ENCODE measurements at places on chromosomes 1 and 21.

DNA sequence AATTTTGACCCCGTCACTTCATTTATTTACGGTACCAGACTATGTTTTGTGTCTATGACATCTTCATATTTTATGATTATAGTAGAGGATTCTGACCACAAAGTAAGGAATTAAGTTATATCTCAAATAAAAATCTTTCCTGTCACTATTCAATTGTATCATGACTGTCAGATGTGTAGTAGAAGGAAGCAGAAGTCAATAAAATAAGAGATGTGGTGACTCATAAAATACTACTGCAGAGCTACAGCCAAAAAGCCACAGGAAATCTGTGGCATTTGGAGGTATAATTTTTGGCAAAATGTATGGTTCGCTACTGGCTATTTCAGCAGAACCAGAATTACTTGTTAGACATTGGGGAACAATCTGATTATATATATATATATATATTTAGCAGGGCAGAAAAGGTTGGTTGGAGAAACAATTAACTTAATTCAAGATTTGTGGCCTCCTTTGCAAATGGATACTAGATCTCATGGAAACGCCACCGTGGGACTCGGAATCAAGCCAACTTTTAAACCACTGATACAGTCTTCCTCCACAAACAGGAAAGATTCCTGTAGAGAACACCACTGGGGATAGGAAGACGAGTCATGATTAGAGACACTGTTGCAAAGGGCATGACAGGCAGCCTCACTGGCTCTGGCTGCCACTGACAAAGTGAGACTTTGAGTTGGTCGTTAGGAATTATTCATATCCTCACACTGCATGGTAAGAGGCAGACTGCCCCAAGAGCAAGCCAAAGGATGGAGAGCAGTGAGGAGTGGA, 5.1 kb downstream of the FCRL2 start:
- no peak for DNase-seq

DNA sequence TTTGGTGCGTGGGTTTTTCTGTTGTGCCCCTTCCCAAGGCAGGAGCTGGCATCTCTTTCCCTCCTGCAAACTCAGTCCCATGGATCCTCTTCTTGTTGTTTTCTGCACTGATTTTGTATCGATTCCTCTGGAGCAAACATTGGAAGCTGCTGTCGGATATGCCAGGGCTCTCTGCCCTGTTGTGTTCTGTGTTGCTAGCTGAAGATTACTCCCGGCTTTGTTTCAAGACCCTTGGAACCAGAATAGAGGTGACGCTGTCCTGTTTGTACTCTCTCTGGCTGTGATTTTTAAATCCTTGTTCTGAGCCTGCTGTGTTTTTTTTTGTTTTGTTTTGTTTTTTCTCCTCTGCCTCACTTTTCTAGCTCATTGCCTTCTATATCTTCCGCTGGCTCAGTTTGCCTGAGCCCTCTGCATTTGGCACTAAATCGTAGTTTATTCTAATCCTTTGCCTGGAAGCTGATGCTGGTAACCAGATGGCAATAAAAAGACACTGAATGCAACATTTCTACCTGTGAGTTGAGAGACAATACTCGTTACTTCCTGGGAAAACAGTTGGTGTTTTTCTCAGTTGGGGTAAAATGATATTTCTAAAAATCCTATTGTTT, 67.0 kb downstream of the BACH1 start:
- no peak for DNase-seq

DNA sequence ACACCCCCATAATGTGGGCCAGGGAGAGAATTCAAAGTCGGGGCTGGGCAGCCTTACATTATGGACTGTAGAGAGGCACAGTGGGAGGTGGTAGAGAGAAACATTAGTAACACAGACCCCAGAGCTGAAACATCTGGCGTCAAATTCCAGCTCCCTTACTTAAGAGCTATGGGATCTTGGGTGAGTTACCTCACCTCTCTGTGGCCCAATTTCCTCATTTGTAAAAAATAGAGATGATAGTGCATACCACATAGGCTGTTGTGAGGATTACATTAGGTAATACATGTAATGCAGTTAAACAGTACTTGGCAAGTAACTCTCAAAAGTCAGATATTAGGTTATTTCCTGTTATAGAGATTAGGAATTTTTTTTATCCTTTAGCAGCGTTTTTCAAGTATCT, 160.5 kb upstream of the KIAA0040 start:
- DNase-seq: no peak

DNA sequence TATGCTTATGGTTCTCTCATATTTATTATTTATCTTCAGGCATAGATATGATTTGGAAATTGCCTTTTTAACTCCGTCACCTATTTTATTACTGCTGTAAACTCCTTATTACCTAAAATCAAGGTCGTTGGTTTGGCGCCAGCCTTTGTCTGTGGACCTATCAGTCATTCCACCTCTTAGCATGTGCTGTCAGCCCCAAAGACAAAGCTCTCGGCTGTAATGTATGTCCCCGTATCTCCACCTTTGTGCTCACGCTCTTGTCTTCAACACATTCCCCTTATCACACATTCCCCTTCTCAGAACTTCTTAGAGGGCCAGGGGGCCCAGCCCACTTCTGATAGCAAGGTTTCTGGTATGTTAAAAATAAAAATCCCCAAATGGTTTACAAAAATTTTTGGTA, 342.2 kb downstream of the RYR2 start:
- no peak for DNase-seq

DNA sequence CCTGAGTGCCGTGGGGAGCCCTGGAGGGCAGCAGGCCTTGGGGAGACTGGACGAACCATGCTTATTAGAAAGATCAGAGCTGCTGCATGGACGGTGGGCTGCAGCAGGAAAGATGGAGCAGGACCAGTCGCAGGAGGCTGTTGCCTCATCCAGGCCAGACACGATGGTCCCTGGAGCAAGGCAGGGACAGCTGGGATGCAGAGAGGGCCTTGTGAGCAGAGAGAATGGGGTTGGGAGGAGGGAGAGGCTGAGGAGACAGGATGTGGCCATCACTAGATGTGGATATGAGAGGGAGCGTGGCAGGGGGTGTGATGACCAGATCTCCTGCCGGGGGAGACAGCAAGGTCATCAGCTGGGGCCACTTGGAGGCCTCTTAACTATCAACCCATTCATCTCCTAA, 727.6 kb downstream of the PTPRU start:
- no peak for DNase-seq

DNA sequence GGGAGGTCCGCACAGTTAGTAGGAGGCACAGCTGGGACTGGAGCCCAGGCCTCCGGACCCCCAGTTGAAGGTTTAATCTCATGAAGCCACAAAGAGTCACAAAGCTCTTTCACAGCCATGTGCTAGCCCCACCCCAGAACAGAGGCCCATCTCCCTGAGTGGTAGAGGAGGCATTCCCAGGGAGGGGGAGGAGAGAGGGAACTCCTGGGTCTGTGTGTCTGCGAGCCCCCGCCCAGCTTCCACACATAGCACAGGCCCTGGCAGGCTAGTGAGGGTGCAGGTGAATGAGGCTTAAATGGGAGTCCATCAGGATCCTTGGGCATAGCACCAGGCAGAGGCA, 197.8 kb downstream of the MATN1 start:
- DNase-seq: no peak

GRCh38 chr1:65109487-65109886, 38.5 kb upstream of the AK4 start:
- DNase-seq: no peak

GRCh38 chr1:175830500-175830899, 87.1 kb upstream of the TNR start:
- DNase-seq: no peak

- DNase-seq: peak; percentile 76
These were observed 36.5 kb upstream of the TRAPPC10 start for GRCh38 chr21:43975469-43976098.

- DNase-seq: no peak
These were observed 20.6 kb downstream of the NPR1 start for GRCh38 chr1:153698923-153699714.

DNA sequence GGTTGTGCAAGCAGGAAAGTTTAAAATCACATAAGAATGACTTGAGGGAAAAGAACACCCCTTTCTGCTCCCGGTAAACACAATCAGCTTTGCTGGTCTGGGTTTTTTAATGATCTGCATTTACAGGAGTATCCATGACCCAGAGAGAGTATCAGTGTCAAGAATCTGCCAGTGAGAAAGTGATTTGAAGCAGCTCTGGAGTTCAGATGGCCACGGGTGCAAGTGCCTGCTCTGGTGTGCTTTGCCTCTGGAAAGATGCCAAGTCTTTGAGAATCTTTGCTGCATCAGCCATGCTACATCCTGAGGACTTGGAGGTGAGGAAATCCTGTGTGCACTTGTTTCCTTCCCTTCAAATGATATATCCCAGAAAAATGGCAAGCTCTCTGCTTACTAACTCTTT, 18.6 kb upstream of the MYSM1 start:
- no peak for DNase-seq

- DNase-seq: no peak
These were observed 34.7 kb downstream of the B3GALT5 start for GRCh38 chr21:39647476-39647875.

- DNase-seq: no peak
These were observed at the start of gene SH2D1B for GRCh38 chr1:162412002-162412401. TSS of gene SH2D1B (minus strand) at chr1:162412136. CDS start at chr1:162412016, 120 bp downstream.

DNA sequence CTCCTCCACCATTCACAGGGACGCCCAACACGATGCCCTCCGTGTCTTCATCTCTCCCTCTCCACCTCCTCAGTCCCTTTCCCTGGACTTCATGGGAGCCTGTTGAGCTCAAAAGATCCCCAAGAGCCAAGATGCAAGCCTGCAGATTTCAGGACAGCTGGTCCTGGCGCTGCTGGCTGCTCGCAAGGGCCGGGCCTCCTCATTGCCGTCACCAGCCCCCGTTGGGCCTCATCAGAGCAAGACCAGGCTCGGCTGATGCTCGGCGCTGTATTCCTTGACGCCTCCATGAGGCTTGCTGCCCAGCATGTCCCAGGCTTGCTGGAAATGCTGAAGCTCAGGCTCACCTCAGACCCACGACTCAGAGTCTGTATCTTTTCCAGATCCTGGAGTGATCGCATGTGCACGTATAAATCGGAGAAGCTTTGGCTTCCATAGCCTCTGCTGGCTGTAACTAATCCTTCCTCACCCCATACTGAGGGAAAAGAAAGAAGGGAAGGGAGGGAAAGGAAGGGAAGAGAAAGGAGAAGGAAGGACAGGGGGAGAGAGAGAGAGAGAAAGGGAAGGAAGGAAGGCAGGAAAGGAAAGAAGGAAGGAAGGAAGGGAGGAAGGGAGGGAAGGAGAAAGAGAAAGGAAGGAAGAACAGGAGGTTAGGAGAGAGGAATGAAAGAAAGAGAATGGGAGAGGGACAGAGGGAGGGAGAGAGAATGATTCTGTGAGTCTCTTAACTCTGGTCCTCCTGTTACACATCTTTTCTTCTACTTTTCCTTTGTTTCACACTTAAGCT, 94.6 kb downstream of the KCNJ15 start:
- DNase-seq: no peak

- DNase-seq: no peak
These were observed 1.4 kb downstream of the PRAMEF18 start for GRCh38 chr1:13224480-13225060.

GRCh38 chr1:31376375-31377134, 3.7 kb upstream of the FABP3 start:
- DNase-seq: no peak

- DNase-seq: no peak
These were observed 33.3 kb upstream of the PIGC start for GRCh38 chr1:172477216-172477615.

- DNase-seq: no peak
These were observed 12.8 kb downstream of the ZFP69B start for GRCh38 chr1:40462956-40463590.

DNA sequence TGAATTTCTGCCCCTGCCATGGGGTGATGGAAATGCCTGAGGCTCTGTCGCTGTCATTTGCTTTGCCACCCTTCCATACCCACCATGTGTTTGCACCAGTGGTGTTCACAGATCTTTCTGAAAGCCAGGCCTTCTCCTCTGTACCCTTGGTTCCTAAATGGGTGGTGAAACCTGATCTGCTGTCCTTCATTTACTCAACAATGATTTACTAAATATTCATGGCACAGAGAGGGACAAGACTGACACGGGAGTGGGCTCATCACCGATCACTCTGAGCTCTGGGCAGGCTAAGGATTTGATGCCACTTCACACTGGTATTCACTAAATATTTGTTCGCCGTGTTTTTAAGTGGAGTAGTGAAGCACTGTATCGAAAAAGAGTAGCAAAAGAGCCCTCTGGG, 40.9 kb downstream of the LRRC8B start:
- no peak for DNase-seq

GRCh38 chr1:218817691-218818465, 355.8 kb upstream of the LYPLAL1 start:
- no peak for DNase-seq

DNA sequence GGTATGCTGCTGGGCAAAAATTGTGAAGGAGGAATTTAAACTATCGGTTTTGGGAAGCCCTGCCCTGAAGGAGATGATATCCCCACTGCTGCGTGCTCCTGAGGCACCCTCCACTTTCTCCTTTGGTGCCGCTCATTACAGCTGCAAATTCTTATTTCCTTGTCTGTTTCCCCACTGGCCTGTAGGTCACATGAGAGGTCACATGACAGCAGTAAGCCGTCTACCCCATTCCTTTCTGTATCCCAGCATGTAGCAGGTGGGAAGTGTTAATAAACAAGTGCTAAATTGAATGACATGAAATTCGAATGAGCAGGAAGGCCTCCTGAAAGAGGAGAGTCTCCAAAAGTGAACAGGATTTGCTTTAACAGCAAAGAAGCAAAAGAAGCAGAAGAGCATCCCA, 58.7 kb downstream of the GRIK3 start:
- DNase-seq: no peak

- DNase-seq: no peak
These were observed 28.5 kb downstream of the PGM1 start for GRCh38 chr1:63621698-63622097.

DNA sequence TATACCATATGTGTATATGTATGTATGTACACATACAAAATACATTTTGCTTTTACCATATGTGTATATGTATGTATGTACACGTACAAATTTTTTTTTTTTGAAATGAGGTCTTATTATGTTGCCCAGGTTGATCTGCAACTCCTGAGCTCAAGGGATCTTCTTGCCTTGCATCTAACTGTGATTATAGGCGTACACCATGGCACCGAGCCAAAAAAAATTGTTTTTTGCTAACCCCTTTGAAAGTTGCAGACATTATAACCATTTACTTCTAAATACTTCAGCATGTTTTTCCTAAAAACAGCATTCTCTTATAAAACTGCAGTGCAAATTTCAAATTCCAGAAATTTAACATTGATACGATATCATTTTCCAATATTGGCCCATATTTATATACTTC, 147.0 kb downstream of the POU2F1 start:
- DNase-seq: no peak

- DNase-seq: peak; percentile 45
These were observed 710 bp downstream of the PPP2R5A start for GRCh38 chr1:212285685-212286555.

DNA sequence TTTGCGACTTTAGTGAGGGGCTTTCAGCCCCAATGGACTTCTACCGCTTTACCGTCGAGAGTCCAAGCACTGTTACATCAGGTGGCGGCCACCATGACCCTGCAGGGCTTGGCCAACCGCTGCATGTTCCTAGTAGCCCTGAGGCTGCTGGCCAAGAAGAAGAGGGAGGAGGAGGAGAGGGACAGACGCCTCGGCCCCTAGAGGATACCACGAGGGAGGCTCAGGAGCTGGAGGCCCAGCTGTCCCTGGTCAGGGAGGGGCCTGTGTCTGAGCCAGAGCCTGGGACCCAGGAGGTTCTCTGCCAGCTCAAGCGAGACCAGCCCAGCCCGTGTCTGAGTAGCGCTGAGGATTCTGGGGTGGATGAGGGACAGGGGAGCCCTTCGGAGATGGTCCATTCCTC, 8.6 kb upstream of the SLC25A34 start:
- no peak for DNase-seq

All from activated CD4-positive, alpha-beta T cell treated with anti-CD3 and anti-CD28 coated beads for 24 hours (primary cell).